Stimulated activated CD4-positive, alpha-beta T cell treated with anti-CD3 and anti-CD28 coated beads, Interleukin-4, amount 100 ng/mL, for 1 hour (primary cell): ENCODE measurements at places on chromosomes 4 and X.

DNA sequence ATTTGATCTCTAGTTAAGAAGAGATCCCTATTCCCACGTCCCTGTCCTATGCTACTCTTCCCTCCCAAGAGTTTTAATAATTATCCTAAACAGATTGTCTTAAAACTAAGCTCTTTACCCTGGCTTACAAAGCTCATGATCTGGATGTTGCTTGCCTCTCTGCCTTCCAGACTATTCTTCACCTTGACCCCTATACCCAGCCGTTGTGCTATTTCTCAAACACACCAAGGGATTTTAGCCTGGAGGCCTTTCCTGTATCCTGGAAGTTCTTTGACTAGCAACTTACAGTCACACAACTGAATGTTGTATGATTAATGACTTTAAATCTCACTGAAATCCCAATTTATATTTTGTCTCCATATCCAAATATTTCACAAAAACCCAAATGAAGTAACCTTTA is 314.9 kb downstream of the ADGRL3 start:
- DNase-seq: no peak

GRCh38 chr4:124945422-124945821 is 232.9 kb upstream of the ANKRD50 start:
- DNase-seq: no peak

DNA sequence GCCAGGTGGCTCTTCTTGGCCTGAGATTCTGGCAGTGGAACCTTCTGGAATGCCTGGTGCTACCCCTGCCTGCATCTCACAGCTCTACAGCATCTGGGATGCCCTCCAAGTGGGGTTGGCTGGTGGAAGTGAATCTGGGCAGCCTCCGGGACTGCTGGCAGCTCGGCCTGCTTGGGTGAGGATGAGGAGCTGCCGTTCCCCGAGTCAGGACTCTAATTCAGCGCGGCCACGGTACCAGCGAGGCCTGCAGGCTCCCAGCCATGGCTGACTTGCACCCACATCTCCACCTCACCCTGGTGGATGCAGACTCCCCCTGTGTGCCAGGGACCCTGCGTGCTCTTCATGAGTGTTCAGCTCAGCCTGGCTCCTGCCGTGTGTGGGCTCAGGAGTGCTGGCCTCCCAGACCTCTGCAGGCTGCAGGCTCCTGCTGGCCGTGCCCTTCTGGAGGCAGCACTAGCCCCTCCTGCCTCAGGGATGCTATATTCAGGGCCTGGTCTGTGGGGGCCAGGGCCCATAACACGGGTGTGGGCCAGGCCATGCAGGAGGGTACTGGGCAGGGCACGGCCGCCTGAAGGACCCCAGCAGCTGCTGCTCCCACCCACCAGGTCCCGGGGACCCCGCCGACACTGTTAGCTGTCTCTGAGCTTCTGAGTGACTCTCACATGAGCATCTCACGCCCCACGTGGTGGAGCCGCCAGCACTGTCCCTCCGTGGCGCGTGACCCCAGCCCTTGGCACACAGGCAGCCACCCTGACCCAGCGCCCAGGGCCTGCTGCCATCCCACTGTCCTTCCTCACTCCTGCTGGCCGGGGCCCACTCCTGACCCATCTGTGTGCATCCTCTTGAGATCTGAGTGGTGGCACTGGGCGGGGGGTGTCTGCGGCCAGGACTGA is 10.6 kb downstream of the UVSSA start:
- DNase-seq: no peak

DNA sequence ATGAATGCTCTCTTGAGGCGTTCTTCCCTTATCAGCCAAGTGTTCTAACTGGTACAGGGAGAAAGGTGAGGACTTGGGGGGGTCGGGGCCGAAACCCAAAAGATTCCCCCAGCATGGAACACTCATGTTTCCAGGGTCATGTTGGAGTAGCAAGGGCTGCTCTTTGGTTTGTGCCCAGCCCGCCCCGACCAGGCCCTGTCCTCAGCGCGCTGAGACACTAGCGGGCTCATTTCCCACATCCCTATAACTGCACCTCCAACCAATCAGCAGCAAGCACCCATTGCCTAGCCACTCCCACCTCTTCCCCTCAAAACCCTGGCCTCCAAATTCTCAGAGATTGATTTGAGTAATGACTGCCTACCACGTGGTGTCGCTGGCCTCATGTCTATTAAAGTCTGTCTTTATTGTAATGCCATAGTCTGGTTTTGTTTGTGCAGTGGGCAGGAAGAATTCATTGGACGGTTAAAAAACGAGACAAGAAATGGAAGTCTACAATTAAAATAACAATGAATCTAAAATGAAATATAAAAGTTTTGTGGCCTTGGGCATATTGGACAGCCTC is 1928.4 kb downstream of the STIM2 start:
- DNase-seq: no peak

GRCh38 chr4:140116442-140117104 is 37.4 kb downstream of the MAML3 start:
- no peak for DNase-seq

DNA sequence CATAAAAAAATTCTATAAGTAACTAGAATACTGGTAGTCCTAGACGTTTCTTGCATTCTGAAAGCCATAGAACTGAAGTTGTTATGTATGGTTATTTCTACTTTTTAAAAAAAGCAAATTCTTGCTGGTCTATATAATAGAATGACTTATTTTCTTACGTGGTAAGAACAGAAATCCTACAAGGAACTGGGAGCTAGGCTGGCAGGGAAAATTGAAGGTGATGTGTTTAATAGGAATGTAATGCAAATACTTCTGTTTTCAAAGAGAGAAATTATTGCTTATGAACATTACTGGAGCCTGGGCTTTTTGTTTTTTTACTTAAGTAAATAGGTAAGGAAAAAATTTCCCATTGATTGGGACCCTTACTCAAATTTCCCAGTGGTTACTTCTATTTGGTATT is 8.9 kb downstream of the CCNA2 start:
- no peak for DNase-seq

GRCh38 chr4:72375073-72375736 is 193.8 kb downstream of the ADAMTS3 start:
- no peak for DNase-seq

GRCh38 chr4:169361756-169362155 is 91.0 kb upstream of the SH3RF1 start:
- DNase-seq: no peak

- DNase-seq: no peak
These were observed 886 bp downstream of the DCLK2 start for GRCh38 chr4:150079081-150079581.

- DNase-seq: no peak
These were observed 75.2 kb downstream of the PSAPL1 start for GRCh38 chr4:7359400-7360062.

DNA sequence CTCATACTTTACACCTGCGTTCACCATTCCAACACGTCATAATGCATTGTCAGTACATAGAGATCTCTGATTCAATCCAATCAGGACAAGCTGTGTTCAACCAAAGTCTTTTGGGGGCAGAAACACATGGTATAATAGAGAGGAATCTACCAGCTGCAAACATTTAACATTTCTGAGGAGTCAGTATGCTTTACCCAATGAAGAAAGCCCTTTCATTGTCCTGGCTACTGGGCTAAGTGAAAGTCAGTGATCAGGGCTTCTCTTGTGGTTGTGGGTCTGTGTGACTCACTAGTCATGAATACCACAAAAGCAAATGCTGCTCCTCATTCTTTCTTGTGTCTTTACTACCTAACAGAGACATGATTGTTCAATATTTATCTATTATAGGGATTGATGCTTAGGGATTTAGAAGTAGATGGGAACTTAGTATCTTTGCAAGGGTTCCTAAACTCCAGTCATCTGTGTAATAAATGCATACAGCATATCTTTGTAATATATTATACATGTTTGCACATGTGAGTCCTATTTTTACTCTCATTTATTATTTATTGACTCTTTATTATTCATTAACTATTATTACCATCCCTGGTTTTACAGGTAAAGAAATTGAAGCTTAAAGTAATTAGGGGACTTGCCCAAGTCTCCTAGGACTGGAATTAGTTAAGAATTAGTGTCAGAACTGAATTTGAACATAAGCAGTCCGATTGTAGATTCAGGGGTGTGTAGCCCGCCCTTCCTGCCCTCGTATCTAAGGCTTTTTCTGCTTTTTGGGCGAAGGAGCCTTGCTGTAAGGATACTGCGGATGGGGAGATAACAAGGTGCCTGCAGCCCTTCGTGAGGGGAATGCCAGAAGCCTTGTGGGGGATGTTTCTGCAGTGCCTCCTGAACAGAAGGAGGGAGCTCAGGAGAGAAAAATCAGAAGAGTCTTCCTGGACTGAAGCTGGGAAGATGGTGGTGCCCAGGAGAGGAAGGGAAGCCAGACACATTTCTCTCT is 353.1 kb upstream of the BOD1L1 start:
- no peak for DNase-seq

- DNase-seq: no peak
These were observed 54.3 kb downstream of the IGFBP7 start for GRCh38 chr4:57055886-57056285.

GRCh38 chr4:53986062-53986461 is 78.3 kb downstream of the CHIC2 start:
- no peak for DNase-seq

DNA sequence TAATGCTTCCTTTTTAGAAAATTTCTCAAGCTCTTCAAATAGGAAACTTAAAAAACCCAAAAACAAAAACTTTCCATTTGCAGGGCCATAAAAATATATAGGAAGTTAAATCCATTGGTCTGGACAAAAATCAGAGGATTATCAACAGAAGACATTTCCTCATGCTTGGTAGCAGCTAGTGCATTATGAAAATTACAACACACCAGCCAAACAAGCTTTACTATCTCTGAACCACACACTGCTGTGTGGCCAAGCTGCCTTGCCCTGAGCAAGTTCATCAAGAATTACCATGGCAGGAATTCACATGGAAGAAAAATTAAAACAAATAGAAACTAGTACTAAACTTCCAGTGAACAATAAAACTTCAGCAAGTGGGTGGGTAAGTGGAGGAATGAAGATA is 3.6 kb downstream of the USP46 start:
- no peak for DNase-seq
